MM.1S (cell line): ENCODE measurements at places on chromosomes 4 and X.

GRCh38 chrX:106331606-106332005 lies 163.5 kb downstream of the PWWP3B start:
- DNase-seq = no peak

GRCh38 chr4:159149666-159150065 lies 46.8 kb downstream of the RAPGEF2 start:
- DNase-seq = no peak

DNA sequence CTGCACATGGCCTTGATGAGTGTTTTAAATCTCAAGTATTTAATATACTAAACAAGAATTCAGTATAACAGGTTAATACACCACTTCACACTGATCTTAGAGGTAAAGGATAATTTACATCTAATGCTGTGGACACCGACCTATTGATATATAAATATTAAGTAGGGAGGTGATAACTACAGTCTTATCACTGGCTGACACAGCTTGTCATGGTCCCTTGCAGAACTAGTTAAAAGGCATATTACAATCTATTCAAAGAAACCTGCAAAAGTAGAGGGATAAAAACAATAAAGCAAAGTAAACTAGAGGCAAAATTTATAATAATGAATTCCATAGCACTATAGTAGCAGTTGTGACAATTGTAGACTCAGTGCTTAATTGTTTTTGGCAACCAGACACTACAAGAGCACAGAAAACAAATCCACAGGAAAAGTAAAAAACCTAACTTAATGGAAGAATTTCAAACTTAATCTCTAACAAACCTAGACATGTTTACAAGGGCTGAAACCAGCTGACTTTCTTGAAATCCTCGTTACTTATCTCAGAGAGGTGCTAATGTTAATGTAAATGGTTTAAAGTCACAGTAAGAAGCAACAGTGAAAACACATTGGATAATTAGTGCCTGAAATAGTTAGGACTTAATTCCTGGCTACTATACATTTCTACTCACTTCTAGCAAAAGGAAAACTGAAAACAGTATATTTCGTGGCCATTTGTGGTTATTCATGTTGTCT lies 25.0 kb downstream of the MFAP3L start:
- no peak for DNase-seq

DNA sequence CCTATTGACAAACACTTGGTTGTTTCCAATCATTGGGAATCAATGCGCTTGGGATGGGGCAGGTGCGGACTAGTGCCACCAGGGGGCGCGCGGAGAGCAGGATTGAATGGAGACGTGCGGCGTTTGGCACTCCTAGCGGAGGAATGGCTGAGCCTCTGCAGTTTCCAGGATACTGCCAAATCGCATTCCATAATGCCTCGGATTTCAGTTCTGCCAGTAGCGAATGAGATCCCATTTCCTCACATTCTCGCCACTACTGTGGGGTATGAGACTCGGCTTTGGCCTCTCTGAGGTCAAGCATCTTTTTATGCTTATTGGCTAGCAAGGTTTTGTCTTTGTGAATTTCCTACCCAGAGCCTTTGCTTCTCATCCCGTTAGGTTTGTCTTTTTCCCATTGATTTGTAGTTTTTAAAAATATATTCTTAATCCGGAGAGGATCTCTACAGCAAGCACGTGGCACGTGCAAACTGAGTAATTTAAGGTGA lies 28.7 kb downstream of the CLDN34 start:
- peak; percentile 43 for DNase-seq

DNA sequence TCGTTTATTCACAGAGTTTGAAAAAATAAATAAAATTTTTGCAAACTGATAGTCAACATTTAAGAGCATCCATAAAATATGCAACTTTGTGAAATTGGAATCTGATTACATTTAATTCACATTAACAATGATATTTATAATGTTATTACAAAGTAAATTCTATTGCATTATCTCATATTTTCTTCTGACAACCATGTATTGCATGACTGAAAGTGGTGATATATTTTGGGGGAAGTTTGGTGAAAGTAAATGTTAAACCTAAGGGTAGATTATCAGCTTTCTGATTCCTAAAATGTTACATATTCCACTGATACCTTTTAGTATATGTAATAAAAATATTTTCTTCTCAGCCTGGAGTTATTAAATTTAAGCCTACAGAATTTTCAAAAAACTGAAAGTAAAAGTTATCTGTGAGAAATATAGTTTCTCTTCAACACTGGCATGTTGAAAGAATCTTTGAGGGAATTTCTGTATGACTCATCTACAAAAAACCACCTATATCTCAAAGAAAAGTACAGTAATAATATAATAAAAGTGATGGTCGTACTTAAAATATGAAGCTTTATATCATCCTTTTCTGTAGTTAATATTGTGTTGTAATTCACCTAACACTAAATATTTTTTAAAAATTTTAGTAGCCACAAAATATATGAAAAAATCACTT lies 1179.6 kb upstream of the PCDH7 start:
- DNase-seq = no peak

DNA sequence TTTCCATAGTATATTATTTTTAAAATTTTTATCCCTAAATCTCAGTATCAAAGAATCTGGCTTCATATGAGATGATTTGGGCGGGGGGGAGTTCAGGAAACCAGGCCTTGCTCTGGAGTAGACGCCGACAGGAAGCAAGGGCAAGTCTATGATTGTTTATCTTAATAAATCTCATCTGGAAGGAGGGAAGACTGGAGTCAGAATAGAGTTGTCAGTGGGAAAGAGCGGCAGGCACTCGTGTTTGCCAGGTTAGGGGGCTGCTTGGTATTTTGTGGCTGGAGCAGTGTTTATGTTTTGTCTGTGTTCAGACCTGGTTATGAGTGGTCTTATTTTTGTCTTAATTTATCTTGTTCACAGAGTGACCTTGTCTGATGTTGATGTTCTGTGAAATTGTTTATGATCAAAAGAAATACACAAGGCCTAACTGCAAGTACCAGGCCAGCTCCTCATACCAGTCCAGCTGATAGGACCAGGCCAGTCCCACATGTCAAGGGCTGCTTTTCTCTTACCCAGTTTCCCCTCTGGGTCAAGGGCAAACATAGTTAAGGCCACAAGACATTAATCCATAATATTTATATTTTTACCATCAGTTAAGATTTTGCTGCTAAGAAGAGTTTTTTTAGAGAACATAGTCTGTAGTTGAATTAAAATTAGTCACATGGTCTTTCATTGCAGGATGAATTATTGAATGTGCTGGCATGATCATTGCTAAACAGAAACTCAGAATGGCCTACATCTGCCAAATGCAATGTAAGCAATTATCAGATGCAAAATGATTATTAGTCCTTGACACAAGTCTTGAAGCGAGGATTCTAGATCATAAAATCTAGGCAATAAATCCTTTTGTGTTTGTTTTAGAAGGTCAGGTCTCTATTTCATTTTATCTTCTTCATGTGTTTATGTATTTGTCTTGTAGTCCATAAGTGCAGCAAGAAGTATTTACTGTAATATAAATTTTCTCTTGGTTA lies 176.5 kb downstream of the GASK1B start:
- no peak for DNase-seq

DNA sequence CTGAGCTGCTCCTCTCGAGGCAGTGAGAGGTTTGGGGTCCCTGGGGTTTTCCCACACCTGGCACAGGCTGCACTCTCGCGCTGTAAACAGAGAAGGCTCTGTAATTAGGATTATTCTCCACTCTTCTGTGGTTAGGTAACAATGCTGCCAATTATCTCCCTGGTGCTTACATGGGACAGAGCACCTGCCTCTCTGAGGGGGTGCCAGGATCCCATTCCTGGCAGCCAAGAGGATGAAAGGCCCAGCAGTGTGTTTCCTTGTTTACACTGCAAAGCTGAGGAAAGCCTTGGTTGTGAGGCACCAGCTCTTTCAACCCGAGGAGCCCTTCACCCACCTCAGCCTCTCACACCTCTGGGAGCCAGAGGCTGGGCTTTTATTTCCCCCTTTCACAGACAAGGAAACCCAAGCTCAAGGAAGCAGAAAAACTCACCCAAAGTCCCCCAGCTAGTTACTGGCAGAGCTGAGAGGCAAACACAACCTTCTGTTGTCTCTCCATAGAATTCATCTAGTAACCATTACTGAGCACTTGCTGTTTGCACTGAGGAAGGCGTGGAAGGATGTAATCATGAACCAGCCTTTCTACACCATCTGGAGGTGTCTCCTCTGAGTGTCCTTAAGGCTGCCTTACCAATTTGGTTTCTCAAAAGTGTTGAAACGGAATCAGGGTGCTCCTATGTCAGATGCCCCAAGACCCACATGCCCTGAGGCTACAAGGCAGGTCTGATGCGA lies 39.7 kb upstream of the PROM1 start:
- no peak for DNase-seq

- DNase-seq = peak; percentile 74
Observed at GRCh38 chr4:53599632-53600031, 8.3 kb upstream of the LNX1 start.
